Body of pancreas (tissue), 4 donors: ENCODE measurements at places on chromosomes 1 and 21.

GRCh38 chr1:29672416-29673227, 436.3 kb downstream of the PTPRU start:
- no peak for DNase-seq
- H3K27ac ChIP-seq: no peak overlapping the region
- no peaks in the 10 kb centered on the region for H3K4me1 ChIP-seq
- no peaks in the 10 kb centered on the region for H3K36me3 ChIP-seq

- no peak overlapping the region for H3K27ac ChIP-seq
- H3K4me3 ChIP-seq: no peak overlapping the region
- H3K36me3 ChIP-seq: no peaks in the 10 kb centered on the region
- no peak for DNase-seq
- H3K27me3 ChIP-seq: no peaks in the 10 kb centered on the region
Measured at GRCh38 chr1:74775735-74776134, 42.8 kb downstream of the TYW3 start.

- H3K27me3 ChIP-seq: no peaks in the 10 kb centered on the region
- no peak overlapping the region for H3K4me3 ChIP-seq
Measured at GRCh38 chr1:26854906-26855305, 8.0 kb upstream of the SFN start.

DNA sequence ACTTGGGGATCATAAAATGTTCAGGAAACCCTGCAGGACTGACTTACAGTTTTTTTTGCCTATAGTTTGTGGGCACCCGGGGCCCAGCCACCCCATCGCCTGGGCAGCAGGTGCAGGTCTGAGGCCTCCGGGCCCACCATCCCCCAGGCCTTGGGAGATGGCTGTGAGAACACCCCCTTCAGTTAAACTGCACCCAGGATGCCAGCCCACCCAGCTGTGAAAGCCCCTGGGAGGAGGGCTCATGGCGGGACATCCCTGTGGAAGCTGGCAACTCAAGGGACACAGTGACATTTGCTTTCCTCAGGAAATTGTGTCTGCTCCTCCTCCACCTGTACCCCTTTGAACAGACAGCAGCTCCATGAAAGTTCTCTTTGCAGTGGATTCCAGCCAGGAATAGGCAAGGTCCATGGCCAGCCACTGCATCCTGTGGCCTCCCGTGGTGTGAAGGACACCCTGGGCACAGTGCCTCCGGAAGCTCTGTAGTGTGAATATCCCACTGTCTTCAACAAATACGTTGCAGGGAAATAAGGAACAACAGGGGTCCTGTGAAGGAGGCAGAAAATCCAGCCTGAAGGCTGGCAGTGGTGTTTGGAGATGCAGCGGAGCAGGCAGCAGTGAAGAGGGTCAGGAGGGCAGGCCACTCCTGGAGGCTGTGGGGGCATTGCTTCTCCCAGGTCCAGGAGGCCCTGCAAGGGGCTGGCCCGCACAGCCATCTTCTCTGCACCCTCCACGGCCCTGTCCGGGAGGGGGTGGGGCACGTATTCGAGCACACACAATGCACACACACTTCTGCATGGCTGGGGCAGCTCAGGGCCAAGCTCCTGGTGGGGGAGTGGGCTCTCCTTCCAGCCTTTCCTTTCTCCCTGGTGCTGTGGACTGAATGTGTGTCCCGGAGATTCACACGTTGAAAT, 2.1 kb upstream of the OBSCN start:
- no peak overlapping the region for H3K4me3 ChIP-seq
- peaks cover 8% of the 10 kb centered on the region for H3K4me1 ChIP-seq
- no peak overlapping the region for H3K27ac ChIP-seq
